Fibroblast of the aortic adventitia (primary cell): ENCODE measurements at places on chromosomes 4 and X. TPM values are rescaled to one million over a fixed set of nuclear protein-coding genes. Genes with fewer than 3 reads are reported as not detected.
A peak's percentile ranks its signal among the peaks of the same experiment; 100 is the strongest.

DNA sequence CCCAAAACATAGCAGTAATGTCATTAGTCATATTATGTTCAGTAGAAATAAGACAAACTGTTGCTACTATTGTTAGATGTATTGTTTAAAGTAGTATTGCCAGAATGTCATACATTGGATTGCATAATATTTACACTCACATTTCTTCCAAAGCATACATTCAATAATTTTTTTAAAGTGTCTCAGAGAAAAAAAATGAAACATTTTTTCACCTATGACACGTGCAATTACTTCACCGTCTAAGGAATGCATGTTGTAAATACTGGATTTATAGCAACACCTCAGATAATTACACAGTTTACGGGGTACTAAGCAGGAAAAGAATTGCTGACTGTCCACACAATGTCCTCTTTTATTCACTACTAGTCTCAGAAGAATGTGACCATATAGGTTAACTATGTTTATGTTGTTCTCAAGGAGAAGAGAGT is 162.1 kb downstream of the PCDH18 start:
- peak; percentile 78 for DNase-seq

- no peak for DNase-seq
Measured at GRCh38 chrX:153055871-153056749, at the start of gene PNMA3. Gene PNMA3 (plus strand): TSS chrX:153056470. CDS start chrX:153057056, 586 bp downstream.

DNA sequence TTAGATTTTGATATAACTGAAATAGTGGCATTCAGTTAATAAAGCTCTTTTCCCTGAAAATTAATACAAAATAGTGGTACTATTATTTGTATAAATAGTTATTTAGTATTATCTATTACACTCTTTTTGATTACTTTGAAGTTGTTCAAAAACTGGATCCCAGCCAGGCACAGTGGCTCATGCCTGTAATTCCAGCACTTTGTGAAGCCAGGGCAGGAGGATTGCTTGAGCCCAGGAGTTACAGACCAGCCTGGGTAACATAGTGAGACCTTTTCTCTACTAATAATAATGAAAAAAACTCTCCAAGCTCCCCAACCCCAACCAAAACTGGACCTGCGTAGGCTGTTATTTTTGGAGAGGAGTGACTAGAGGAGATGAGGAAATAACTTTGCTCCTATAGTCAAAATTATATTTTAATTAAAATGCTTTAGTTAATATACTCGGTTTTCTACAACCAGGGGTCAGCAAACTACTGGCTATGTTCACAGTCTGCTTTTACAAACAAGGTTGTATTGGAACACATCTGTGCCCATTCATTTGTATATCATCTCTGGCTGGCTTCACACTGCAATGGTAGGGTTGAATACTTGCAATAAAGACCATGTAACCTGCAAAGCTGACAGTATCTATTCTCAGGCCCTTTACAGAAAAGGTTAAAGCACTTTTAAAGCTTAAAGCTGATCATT is 27.6 kb downstream of the GUCY1A1 start:
- DNase-seq, result no peak

DNA sequence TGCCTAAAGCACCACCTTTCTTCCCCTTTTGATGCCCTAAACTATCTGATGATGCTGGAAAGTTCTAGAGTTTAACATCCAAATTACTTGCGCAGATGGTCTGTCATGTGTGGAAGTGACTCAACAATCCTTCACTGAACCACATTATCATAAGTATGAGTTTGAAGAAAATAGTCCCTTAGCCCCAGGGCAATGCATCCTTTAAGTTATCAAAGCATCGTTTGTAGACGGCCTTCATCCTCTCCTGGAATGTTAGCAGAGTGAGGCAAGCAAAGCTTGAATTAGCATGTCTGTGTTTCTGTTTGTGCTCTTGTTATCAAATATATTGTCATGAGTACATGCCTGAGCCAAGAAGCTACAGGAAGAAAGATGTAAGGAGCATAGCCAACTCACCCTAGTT is 570.9 kb downstream of the MID1IP1 start:
- no peak for DNase-seq

The CYLC1 gene
- not detected in 2 replicates for total RNA-seq

The CT45A1 gene
- total RNA-seq, result not detected in 2 replicates

The BEX1 gene
- 0.36 TPM in 1 of 2 replicates, not detected in the other for total RNA-seq

The VCX gene
- not detected in 2 replicates for total RNA-seq

The PABPC5 gene
- 1.8 and 8.1 TPM in 2 replicates for total RNA-seq
